ENCODE measurements at places on chromosomes 13 and 19.

DNA sequence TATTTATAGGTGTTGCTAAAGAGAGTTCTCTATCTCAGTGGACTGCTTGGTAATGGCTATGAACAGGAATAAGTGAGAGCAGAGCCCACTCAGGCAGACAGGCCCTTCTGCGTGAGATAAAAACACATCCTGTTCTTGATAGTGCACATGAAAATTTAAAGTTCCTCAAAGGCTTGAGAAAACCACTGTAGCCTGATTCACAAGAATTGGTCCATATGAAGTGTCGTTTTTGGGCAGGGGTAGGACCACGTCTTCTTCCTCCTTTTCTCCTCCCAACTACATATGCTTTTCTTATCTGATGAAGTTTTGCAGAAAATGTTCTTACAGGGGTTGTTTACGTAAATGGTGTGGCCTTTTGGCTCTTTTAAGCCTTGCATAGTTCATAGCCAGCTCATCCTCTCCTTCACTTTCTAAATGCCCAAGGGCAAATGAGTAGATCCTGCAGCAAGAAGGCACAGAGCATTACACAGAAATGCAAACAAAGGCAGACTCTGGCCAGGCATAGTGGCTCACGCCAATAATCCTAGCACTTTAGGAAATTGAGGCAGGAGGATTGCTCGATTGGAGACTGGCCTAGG is 53.8 kb downstream of the RNF6 start:
- peak; percentile 9 for DNase-seq

DNA sequence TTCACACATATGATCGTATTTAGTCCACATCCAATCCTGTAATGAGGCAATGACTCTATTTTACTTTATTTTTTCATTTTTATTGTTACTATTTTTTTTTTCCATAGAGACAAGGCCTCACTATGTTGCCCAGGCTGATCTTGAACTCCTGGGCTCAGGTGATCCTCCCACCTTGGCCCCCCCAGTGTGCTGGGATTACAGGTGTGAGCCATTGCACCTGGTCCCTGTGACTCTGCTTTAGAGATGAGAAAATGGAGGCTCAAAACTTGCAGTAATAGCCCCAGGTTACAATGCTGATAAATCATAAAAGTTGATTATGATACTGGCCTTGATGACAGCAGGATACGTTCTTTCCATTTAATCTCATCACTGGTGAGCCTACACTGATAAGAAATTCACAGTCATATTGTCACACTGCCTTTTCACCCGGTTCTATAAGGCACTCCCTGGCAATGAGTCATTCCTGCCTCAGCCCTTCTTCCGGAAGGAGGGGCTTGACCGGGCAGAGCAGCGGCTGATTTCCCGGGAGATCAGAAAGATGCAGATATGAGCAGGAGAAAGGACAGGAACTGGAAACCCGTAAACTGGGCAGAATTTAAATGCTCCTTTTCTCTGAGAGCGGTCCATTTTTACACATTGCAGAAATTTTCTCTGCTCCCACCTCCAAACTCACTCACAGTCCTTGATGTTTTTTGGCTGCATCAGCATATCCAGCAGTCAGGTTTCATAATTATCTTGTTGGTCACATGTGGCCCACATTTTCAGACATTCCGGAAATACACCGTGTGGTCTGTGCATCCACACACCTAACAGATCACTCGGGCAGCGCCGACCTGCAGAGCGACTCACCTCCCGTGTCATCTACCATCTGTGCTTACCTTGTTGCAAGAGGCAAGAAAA is 616.4 kb downstream of the EFNB2 start:
- DNase-seq: peak; percentile 77

- DNase-seq: peak; percentile 15
These were observed 3.7 kb downstream of the ZSCAN22 start for GRCh38 chr19:58330458-58330857.

GRCh38 chr13:111513766-111514609 is 193.5 kb downstream of the TEX29 start:
- no peak for DNase-seq

DNA sequence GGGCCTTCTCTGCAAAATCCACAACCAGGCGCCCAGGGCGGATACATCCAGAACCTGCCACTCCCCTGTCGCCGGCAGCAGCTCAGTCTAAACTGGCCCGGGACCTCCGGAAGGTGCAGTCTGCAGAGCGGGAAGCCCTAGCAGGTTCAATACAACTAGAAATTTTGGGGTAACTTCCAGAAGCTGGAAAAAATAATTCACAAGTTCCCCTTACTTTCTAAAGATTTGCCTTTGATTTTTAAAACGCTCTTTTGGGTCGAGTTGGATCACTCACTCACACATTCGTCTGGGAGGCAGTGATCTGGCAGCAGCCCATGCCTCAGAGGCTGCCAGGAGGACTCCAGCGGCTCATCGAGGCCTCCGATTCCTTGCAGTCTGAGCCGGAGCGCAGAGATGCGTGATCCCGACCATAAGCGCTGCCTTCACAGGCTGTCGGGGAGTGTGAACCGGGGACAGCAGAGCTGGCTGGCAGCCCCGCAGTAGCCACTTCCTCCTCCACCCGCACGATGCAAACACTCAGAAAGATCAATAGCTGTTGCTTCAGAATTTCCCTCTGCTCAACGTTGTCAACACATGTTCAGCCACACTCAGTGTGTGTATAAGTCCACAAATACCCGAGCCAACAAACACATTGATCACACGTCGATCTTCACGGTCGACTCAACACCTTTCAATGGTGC is 35.6 kb upstream of the ZNF507 start:
- DNase-seq: no peak
